Activated CD4-positive, CD25-positive, alpha-beta regulatory T cell treated with anti-CD3 and anti-CD28 coated beads, Interleukin-2, amount 50 U/mL, for 72 hours (primary cell): ENCODE measurements at places on chromosomes 11 and 22.

DNA sequence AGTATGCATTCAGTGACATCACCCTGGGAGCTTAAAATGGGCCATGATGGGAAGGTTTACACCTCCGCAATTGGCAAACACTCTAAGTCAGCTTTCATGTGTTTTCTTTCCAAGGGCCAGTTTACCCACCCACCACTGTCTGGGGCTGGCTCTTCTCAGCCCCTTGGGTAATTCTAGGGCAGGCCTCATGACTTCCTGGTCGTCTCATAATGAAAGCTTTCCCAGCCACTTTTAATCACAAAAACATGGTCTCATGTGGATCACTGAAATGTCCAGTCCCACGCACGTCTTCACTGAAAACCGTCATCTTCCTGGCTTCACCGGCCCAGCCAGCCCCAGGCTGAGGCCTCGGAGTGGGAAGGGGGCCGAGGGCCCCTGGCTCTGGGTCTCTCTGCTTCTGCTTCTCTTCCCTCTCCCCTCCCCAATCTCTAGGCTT, 58.5 kb upstream of the ANO1 start:
- no peak for DNase-seq

DNA sequence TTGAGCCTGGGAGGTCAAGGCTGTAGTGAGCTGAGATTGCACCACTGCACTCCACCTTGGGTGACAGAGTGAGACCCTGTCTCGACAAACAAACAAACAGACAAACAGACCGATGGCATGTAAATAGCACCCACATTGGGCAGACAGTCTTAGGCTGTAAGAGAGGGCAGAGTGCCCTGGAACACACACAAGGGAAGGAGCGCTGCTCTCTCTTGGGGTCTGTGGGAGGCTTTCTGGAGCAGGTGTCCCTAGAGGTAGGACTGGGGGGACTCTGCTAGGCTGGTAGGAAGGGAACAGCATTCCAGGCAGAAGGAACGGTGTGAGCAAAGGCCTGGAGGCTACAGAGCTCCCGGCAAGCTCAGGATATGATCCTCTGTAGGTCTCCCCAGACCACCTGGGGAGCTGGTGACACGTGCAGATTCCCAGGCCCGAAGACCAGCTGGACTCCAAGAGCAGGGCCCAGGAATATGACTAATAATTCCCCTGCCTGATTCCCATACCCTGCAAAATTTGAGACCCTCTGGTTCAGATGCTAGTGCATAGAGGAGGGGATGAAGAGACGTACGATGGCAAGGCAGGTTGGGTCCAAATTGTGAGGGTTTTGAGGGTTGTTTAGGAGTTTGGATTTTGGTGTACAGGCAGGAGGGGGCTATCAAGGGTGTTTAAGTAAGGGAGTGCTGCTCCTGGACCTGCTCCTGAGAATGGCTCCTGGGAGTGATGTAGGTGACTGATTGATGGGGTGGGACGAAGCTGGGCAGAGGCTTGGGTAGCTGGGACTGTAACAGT, 11.6 kb downstream of the SMIM38 start:
- no peak for DNase-seq

DNA sequence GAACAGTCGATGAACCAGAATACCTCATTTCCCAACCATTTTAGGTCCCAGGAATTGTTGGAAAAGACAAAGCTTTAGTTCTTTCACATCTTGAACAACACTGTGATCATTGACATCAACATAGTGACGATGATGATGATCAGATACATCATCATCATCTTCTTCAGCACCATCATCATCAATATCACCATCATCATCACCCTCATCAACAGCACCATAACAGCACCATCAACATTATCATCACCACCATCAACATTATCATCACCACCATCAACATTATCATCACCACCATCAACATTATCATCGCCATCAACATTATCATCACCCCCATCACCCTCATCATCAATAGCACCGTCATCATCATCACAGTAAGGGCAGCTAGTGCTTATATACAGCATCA, 8.8 kb downstream of the SCUBE1 start:
- DNase-seq: no peak

- DNase-seq: no peak
Measured at GRCh38 chr11:9876331-9876730, 212.5 kb downstream of the SWAP70 start.

GRCh38 chr11:129894278-129895125, 876 bp downstream of the NFRKB start:
- DNase-seq: no peak
